Hair follicular keratinocyte (primary cell): ENCODE measurements at places on chromosomes 2 and 18. TPM values are rescaled to one million over a fixed set of nuclear protein-coding genes. Genes with fewer than 3 reads are reported as not detected.

Gene RAB6C
- not detected in 2 replicates for total RNA-seq

Gene COL3A1
- total RNA-seq = 1.5 and 19.3 TPM in 2 replicates

Gene DSG4
- total RNA-seq = under 0.01 TPM in 1 of 2 replicates, not detected in the other

Gene VWC2L
- total RNA-seq = not detected in 2 replicates

Gene SPEG
- total RNA-seq = 13.8 and 30.5 TPM in 2 replicates
